ENCODE measurements at places on chromosomes 11 and 22.

DNA sequence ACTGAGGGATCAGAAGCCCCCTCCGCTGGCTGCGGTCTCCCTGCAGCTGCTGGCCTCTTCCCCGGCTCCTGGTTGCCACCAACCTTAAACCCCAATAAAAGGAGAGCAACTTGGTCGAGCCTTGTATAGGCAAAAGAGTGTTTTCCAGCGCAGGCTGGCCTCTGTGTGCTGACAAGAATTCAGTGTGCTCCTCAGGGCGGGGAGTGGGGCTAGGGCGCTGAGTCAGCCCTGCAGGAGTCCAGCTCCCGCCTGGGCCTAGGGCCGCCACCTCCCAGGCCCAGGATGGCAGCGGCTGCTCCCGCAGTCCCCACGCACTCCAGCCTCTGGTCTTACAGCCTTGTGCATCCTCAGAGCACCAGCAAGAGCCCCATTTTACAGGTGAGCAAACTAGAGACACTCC, at the start of gene SHISAL1:
TSS of gene SHISAL1 (minus strand) at position 186 of the 400 bp plus-strand sequence. CDS start 12,006 bp downstream, outside the sequence.
- DNase-seq = no peak

GRCh38 chr11:4190519-4190918, 95.9 kb downstream of the RRM1 start:
- DNase-seq = no peak

GRCh38 chr11:94519478-94520084, 7.3 kb downstream of the C11orf97 start:
- no peak for DNase-seq

DNA sequence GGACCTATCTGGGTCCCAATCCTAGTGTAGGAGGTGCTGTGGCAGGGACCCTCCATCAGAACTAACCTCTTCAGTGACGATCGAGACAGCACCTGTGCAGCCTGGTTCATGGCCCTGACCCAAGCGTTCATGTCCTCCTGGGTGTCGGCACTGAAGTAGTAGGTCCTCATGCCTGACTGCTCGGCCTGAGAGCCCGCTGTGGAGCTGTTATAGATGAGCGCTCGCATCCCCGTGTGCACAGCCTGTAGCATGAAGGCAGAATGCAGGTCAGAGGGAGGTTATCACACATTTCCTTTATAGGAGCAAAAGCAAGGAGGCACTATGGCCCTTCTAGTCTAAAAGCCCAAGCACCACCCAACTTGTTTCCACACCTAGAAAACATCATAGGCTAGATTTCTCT, 103.0 kb downstream of the C11orf58 start:
- no peak for DNase-seq

- DNase-seq = no peak
Measured at GRCh38 chr11:64130618-64131017, 35.3 kb downstream of the MACROD1 start.

DNA sequence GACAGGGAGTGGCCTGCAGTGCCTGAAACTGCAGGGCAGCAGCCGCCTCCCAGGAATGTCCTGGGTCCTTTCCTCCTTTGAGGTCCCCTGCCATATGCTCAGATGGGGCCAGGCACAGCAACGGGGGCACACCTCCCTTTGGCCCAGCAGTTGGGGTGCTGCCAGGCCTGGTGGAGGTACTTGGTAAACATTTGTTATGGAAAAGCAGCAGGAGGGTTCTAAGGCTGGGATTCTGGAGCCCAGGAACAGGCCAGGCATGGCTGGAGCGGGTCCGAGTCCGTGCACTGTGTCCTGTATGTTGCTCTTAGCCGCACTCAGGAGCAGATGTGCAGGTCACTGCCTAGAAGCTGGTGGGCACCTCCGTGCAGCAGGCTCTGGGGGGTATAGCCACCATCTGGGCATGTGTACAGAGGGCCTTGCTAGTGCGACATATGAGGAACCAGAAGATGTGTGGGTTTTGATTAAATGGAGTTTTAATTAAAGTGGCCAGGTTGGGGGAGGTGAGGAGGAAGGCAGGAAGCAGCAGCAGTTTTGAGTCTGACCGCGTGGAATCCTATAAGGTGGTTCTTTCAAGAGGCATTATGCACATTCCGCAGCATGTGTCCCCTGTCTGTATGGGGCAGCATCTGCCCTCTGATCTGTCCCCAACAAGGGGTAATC, 1.5 kb downstream of the ADORA2A start:
- no peak for DNase-seq

GRCh38 chr11:589798-590197, 13.5 kb downstream of the PHRF1 start:
- no peak for DNase-seq

DNA sequence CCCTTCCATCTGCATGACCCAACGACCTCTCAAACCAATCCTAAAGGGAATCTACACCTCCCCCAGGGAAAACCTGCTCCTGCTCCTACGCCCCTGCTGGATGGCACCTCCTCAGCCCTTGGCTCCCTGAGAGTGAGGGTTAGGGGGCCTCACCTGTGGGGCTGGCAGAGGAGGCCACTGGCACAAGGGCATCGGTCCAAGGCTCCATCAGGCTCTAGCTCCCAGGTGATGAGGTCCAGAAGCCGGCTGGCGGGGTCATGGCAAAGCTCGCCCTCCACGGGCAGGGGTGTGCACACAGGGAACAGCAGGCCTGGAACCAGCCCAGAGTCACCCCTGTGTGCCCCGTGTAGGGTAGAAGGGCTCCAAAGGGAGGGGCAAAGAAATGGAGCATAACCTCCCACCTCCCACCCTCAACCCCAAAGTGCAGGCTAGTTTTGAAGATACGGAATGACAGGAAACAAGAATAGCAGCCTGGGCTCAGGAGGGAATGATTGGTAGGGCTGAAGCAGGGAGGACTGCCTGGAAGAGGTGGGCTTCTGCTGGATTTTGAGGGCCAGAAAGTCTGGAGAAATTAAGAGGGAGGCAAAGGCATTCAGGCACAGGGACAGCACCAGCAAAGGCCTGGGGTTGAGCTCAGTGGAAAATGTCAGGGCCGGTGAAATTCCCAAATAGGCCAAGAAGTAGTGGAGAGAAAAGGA, 42.6 kb downstream of the DKK3 start:
- DNase-seq = no peak

- DNase-seq = no peak
Measured at GRCh38 chr11:46296528-46297448, 19.3 kb downstream of the CREB3L1 start.

DNA sequence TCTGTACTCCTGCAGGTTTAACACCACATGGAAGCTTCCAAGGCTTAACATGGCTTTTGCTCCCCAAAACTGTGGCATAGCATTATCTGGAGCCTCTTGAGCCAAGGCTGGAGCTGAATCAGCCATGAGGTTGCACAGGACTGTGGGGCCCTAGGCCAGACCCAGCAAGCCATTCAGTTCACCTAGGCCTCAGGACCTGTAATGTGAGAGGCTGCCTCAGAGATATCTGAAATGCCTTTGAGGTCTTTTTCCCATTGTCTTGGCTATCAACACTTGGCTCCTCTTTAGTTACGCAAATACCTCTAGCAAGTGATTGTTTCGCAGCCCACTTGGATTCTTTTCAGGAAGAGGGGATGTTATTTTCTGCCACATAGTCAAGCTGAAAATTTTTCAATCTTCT, 72.0 kb downstream of the VPREB1 start:
- DNase-seq = no peak

- no peak for DNase-seq
Measured at GRCh38 chr22:28999919-29000556, 61.6 kb downstream of the C22orf31 start.

DNA sequence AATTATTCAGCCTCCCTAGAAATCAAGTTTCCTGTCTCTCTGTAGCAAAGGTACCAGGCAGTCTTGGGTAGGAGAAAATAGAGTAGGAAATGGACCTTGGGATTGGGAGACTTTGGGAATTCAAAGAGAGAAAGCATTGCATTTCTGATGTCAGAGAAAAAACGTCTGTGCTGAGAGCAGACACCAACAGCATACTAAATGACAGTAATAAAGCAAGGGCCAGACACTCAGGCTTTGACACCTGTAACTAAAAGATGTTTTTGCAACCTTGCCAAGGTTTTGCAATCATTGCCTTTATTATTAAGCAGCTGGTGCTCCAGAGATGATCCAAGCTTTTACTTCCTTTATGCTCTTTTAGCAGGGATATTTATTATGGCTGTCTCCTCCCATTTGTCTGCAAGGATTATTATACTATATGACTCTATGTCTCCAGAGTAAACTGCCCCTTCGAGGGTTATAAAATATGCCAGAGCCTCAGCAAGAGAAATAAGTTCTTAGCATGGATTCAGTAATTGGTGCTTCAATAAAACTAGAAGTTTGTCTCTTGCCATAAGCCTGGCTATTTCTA, 85.2 kb upstream of the GRAMD1B start:
- DNase-seq = no peak

GRCh38 chr11:71532036-71532610, 5.1 kb downstream of the KRTAP5-7 start:
- DNase-seq = no peak

DNA sequence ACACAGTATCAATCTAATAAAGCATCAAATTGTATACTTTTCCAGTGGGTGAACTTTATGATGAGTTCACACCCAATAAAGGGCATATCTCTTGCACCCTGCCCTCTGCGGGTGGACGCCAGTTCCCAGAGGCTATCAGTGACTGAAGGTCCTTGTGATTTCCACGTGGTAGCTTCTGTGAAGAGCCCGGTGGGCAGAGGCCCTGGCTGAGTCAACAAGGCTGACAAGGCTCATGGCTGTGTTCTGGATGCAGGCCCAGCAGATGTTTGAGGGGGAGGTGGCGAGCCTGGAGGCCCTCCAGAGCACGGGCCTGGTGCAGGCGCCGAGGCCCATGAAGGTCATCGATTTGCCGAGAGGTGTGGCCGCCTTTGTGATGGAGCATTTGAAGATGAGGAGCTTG, 71.4 kb downstream of the PIWIL3 start:
- no peak for DNase-seq

- no peak for DNase-seq
Measured at GRCh38 chr11:117930668-117931330, 1.6 kb upstream of the TMPRSS13 start.

- DNase-seq = no peak
Measured at GRCh38 chr11:66542362-66542761, 3.5 kb downstream of the ZDHHC24 start.

GRCh38 chr11:10528121-10528520, 12.9 kb downstream of the RNF141 start:
- no peak for DNase-seq

GRCh38 chr11:93751001-93751400, 9.5 kb downstream of the C11orf54 start:
- DNase-seq = no peak

- no peak for DNase-seq
Measured at GRCh38 chr11:118016104-118016503, 29.9 kb downstream of the IL10RA start.

- no peak for DNase-seq
Measured at GRCh38 chr22:45683248-45683647, 11.6 kb downstream of the ATXN10 start.

DNA sequence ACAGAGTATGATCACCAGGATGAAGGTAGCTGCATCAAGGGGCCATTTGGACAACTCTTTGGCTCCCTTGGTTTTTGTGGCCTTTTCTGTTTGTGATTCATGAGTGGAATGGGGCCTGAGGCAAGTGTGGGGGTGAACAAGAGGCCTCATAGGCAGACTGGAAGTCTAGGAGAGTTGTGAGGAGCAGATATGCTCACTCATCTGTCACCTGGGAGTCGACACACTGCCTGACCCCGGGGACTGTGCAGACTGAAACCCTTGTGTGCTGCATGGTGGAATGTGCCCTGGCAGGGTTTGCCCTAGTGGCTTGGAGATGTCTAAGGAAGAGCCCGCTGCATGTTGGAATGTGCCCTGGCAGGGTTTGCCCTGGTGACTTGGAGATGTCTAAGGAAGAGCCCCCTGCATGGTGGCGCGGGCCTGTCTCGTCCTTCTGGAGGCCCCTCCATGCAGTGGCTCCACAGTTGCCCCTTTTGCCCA, 60.0 kb downstream of the MED15 start:
- DNase-seq = no peak

- no peak for DNase-seq
Measured at GRCh38 chr11:18563090-18563730, 25.3 kb downstream of the UEVLD start.

- peak; percentile 65 for DNase-seq
Measured at GRCh38 chr11:64148226-64148916, 17.5 kb downstream of the MACROD1 start.

GRCh38 chr11:132028380-132029240, 658.2 kb downstream of the NTM start:
- DNase-seq = no peak

GRCh38 chr22:39514373-39514973, 5.9 kb upstream of the ATF4 start:
- DNase-seq = peak; percentile 42

- DNase-seq = no peak
Measured at GRCh38 chr11:108483163-108483562, 15.0 kb downstream of the POGLUT3 start.

- no peak for DNase-seq
Measured at GRCh38 chr22:46652847-46653331, 32.7 kb downstream of the GRAMD4 start.

GRCh38 chr11:30724274-30724673, 138.1 kb upstream of the MPPED2 start:
- no peak for DNase-seq

DNA sequence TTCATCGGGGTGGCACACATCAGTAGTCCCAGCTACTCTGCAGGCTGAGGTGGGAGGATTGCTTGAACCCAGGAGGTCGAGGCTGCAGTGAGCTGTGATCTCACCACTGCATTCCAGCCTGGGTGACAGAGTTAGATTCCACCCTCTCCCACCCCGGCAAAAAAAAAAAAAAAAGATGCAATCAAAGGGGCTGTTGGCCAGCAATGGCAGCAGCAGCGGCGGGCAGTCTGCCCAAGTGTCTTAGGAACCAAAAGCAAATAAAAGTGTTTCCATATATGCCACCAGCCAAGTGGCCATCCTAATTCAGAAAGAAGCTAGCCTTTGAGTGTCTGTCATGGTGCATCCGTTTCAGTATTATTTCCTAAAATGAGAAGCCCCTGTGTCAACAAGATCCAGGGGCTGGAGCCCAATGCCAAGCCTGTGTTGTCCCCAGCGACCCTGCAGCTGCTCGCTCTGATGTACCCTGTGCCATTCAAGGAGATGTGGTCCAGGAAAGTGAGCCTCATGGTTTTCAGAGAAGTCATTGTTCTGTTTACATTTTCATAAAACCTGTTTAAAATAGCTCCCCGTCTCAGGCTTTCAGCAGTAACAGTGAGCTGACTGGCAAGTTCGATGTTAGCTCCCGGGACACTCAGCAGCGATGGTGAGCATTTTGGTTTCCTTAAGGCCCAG, 12.5 kb downstream of the CDPF1 start:
- no peak for DNase-seq

DNA sequence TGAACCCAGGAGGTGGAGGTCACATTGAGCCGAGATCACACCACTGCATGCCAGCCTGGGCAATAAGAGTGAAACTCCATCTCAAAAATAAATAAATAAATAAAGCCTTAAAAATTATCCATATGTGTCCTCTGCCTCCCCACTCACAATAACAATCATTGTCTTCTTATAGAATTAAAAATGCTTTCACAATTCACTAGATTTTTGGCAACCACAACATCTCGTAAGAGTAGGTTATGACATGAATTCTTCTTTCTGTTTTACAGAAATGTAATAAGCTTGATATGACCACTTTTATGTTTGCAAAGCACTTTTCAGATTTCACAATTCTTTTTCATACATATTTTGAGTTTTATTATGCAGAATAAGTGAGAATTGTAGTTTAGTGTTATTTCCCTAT, 54.5 kb upstream of the HSPA8 start:
- DNase-seq = no peak

- DNase-seq = no peak
Measured at GRCh38 chr11:65918211-65919140, at the start of gene C11orf68. Gene C11orf68, minus strand, starts transcription at chr11:65919062. Its CDS starts 31 bp downstream, at chr11:65919031.

- DNase-seq = no peak
Measured at GRCh38 chr11:77058900-77059299, 7.9 kb upstream of the CAPN5 start.
